ENCODE measurements at places on chromosomes 4 and X.
A peak's percentile ranks its signal among the peaks of the same experiment; 100 is the strongest.

- DNase-seq = no peak
Measured at GRCh38 chr4:171812665-171813525, at the start of gene GALNTL6. GALNTL6 (plus strand) TSS chr4:171813404.

DNA sequence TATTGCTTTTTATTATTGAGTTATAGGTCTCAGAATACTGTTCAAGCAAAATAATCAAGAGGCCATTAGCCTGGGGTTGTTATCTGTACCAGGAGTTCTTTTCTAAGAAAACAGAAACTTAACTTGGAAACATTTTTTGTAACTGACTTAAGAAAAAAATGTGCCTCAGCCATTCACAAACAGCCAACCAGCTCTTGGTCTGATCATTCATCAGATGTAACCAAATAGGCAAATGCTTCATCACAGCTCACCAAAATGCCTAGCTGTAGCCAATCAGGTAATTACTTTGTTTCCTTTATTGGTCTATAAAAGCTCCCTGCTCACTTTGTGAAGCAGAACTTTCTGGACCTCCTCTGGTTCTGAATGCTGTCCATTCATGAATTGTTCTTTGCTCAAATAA is 387.7 kb downstream of the FAT4 start:
- DNase-seq = no peak

- DNase-seq = no peak
Measured at GRCh38 chr4:77123411-77123810, 33.6 kb upstream of the CCNG2 start.

GRCh38 chr4:26088433-26088928 is 174.5 kb downstream of the SMIM20 start:
- DNase-seq = peak; percentile 53

DNA sequence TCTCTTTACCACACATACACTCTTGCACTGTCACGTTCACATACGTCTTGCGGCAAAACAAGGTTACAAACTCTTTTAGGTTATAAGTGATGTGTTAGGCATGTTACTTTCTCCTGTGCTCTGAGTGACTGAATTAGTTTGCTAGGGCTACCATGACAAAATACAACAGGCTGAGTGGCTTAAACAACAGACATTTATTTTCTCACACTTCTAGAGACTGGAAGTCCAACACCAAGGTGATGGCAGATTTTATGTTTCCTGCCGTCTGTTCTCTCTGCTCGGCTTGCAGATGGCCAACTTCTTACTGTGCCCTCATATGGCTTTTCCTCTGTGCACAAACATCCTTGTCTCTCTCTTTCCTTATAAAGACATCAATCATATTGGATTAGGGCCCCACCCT is 1224.3 kb upstream of the TENM3 start:
- DNase-seq = no peak

DNA sequence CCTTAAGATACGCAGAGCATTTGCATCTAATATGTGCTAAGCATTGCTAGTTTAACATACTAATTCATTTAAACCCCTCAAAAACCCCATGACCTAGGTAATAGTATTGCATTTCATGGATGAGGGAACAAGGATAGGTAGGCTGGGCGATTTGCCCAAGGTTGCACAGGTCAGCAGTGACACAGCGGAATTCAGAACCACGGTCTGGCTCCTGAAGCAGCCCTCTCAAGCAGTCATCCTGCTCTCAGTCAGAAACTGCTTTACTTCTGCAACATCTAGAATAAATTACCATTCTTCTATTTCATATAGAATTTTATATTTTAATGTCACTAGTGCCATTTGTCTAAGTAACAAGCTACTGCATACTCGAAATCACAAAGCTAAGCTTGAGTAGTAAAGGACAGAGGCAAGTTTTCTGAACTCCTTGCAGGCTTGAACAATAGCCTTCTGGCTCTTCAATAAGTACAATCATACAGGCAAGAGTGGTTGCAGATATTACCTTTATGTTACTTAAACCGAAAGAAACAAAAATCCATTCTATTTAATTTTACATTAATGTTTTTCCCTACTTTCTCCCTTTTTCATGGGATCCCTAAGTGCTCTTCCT is 555 bp upstream of the SPP1 start:
- no peak for DNase-seq

DNA sequence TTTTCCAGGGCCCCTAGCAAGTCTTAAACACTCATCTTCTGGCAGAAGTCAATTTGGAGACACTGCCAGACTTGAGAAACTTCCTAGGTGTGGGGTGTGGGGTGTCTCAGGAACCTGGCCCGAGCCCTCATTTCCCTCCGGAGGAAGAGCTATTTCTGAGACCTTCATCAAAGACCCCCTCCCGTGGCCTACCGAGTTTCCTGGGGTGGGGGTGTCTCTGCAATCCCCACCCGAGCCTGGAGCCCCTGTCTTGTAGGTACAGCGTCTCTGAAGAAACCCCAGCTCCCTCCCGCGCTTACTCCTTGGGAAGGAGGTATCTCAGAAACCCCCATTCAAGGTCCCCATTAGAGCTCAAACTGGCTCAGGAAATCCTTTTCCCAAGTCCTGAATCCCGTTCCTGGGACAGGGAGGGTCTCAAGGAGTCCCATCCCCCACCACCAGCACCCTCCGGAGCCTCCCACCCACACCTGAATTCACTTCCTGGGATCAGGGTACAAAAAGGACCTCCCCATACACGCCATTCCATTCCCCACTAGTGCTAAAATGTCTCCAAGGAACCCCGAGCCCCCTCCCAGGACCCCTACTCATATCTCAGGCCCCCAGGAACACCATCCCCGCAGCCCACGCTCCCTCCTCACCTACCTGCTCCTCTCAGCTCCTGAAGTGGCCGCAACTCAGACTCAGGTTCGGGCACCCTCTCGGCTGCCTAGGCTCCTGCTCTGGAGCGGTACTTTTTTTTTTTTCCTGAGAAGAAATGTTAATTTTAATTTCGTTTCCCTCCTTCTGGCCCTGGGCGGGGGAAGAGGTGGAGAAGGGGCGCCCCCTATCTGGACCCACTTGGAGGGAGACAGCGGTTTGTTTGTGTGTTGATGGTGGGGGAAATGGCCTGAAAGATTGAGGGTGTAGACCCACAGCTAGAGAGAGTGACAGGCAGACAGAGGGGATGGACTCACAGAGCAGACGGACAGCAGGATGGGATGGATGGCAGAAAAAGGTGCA is 1.1 kb downstream of the SLC38A5 start:
- DNase-seq = peak; percentile 66
